Chondrocyte (in vitro differentiated cells): ENCODE measurements at places on chromosomes 16 and 17. TPM values are rescaled to one million over a fixed set of nuclear protein-coding genes. Genes with fewer than 3 reads are reported as not detected.

GRCh38 chr16:379961-380761 lies 1.6 kb downstream of the PGAP6 start:
- no peak overlapping the region for H3K27ac ChIP-seq
- H3K4me3 ChIP-seq, result peak overlapping the region; percentile 75
- peaks cover 20% of the 10 kb centered on the region for H3K4me1 ChIP-seq

- no peak overlapping the region for H3K27ac ChIP-seq
- no peaks in the 10 kb centered on the region for H3K27me3 ChIP-seq
- no peaks in the 10 kb centered on the region for H3K4me1 ChIP-seq
- DNase-seq, result no peak
- H3K4me3 ChIP-seq, result no peak overlapping the region
- peaks cover 48% of the 10 kb centered on the region for H3K36me3 ChIP-seq
Observed at GRCh38 chr16:8806272-8806983, 8.8 kb downstream of the PMM2 start.

DNA sequence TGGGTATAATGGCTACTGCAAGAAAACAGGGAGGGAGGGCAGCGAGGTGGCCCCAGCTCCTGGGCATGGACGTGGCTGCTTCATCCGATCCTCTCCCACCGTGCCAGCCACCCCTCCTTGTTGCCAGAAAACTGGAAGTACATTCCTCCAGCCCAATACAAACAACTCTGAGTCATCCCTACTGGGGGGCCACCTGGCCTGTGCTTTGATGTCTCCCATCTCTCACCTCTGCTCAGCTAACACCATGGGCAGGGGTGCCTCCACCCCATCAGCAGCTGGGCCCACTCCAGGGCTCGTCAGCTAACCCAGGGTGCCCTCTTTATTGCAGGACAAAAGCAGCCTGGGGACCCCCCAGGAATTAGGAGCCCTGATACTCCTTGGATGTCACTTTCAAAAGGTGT lies 2.0 kb downstream of the RHBDF2 start:
- H3K36me3 ChIP-seq, result no peaks in the 10 kb centered on the region
- no peak overlapping the region for H3K4me3 ChIP-seq
- no peak overlapping the region for H3K27ac ChIP-seq
- DNase-seq, result no peak

GRCh38 chr17:27564463-27564862 lies 66.5 kb upstream of the LGALS9 start:
- peaks cover 51% of the 10 kb centered on the region for H3K4me1 ChIP-seq
- no peak for DNase-seq
- no peaks in the 10 kb centered on the region for H3K27me3 ChIP-seq
- H3K4me3 ChIP-seq, result no peak overlapping the region

DNA sequence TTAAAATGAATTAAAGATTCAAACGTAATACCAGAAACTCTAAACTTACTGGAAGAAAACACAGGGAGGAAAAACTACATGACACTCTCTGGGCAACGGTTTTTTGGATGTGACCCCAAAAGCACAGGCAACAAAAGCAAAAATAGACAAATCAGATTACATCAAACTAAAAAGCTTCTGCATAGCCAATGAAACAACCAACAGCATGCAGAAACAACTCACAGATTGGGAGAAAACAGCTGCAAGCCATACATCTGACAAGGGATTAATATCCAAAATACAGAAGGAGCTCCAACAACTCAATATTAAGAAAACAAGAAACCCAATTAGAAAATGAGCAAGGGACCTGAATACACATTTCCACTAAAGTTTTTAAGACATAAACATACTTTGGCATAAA lies 69.2 kb upstream of the ALOX12 start:
- no peak for DNase-seq
- H3K27me3 ChIP-seq, result peaks cover 6% of the 10 kb centered on the region
- H3K4me1 ChIP-seq, result peaks cover 36% of the 10 kb centered on the region
- peaks cover 9% of the 10 kb centered on the region for H3K36me3 ChIP-seq

- no peak for DNase-seq
- peaks cover 20% of the 10 kb centered on the region for H3K27me3 ChIP-seq
- no peak overlapping the region for H3K4me3 ChIP-seq
- peaks cover 4% of the 10 kb centered on the region for H3K4me1 ChIP-seq
Observed at GRCh38 chr17:56633681-56634080, 40.2 kb downstream of the NOG start.

DNA sequence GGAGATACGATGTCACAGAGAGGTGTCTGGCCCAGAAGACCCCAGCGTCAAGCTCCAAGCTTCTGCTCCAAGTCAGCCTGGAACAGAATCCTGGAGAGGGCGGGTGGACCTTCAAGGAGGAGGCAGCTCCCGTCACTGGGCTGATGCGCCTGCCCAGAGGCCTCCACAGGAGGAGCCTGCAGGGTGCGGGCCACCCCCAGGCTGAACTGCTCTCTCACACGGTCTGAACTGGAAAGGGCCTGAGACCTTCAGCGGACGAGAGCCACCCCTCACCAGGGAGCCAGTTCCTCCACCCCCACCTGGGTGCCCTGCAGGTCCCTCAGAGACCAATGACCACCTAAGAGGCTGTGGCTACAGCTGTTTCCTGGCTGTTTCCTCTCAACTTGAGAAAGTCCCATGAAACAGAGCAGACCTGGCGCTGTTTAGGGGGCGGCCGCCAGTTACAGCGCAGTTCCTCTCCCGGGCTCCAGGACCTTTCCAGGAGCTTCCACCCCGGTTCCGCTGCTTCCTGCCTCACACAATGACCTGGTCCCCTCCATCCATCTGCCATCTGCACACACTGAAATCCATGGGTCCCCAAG lies 36.0 kb upstream of the KLHDC4 start:
- no peak overlapping the region for H3K4me3 ChIP-seq
- no peaks in the 10 kb centered on the region for H3K27me3 ChIP-seq
- H3K36me3 ChIP-seq, result no peaks in the 10 kb centered on the region
- DNase-seq, result no peak
- peaks cover 11% of the 10 kb centered on the region for H3K4me1 ChIP-seq

HAS3 gene
- 0.92 to 1.5 TPM (median 1.4 TPM) in 3 replicates for total RNA-seq

CPHXL2 gene
- not detected in 3 replicates for total RNA-seq

DNA sequence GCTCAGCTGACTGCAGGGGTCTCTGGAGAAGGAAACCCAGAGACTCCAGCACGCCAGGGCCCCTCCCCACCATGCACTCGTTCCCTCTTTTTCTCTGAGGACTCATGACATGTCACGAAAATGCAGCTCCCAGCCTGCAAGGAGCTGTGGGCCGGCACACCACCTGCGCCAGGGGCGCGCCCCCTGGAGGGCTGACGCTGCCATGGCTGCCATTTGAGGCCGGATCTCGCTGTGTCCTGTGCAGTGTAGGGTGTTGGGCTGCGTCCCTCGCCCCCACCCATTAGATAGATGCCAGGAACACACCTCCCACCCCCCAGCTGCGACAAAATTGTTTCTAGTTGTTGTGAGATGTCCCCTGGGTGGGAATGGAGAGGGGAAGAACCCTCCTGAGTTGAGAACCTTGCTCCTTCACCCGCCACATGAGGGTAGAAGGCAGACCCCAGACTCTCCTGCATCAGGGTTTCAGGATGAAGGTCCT lies 8.2 kb downstream of the SYNGR2 start:
- H3K27ac ChIP-seq, result no peak overlapping the region
- H3K27me3 ChIP-seq, result no peaks in the 10 kb centered on the region
- H3K36me3 ChIP-seq, result peaks cover 3% of the 10 kb centered on the region
- H3K4me3 ChIP-seq, result no peak overlapping the region

- peak overlapping the region; percentile 90 for H3K27ac ChIP-seq
- DNase-seq, result no peak
- no peak overlapping the region for H3K4me3 ChIP-seq
- H3K4me1 ChIP-seq, result peaks cover 46% of the 10 kb centered on the region
Observed at GRCh38 chr16:1688807-1689560, 10.9 kb downstream of the JPT2 start.

DNA sequence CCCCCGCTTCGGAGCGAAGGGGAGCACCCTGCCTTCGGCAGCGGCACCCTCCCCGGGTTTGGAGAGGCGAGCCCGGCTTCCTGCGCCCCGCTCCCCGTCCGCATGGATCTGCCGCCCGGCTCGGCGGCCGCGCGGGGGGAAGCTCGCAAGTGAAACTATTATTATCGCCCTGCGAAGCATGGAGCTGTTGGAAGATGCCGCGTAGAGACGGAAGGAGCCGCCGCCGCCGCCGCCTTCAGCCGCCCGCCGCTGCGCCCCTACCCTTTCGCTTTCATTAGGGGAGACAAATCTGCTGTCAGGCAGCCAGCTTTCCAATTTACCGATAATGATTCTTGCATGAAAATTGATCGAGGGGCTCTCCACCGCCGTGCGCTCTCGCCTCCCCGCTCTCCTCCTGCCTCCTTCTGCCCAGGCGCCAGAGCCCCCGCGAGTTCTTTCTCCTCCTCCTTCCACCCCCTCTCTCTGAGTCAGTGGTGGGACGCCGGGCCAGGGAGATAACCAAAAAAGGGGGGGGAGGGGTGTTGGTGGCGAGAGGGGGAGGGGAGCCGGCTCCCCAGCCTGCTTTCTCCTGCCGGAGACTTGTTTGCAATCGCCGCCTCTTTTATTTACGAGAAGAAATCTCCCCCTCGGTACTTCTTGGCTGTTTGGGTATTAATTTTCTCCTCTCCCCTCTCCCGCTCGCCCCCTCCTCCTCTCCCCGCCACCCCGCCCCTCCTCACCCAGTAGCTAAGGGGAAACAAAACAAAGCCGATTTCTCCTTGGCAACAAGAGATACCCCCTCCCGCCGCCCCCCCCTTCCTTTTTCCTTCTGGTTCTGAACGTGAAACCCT lies 58.0 kb upstream of the GSE1 start:
- H3K4me3 ChIP-seq, result peak overlapping the region; percentile 90
- no peaks in the 10 kb centered on the region for H3K27me3 ChIP-seq
- no peaks in the 10 kb centered on the region for H3K36me3 ChIP-seq
- H3K4me1 ChIP-seq, result peaks cover 41% of the 10 kb centered on the region

GRCh38 chr16:55499951-55500529 lies 8.8 kb upstream of the LPCAT2 start:
- no peaks in the 10 kb centered on the region for H3K27me3 ChIP-seq
- no peak for DNase-seq
- H3K4me1 ChIP-seq, result peaks cover 69% of the 10 kb centered on the region
- peaks cover 2% of the 10 kb centered on the region for H3K36me3 ChIP-seq
- peak overlapping the region; percentile 42 for H3K4me3 ChIP-seq
- H3K27ac ChIP-seq, result peak overlapping the region; percentile 98

- H3K4me1 ChIP-seq, result no peaks in the 10 kb centered on the region
- H3K36me3 ChIP-seq, result peaks cover 12% of the 10 kb centered on the region
- DNase-seq, result no peak
Observed at GRCh38 chr17:82917699-82918345, 78.0 kb upstream of the ZNF750 start.

DCTN5 gene
- total RNA-seq, result 65.9 to 69.8 TPM (median 68.0 TPM) in 3 replicates

PRSS8 gene
- not detected in 3 replicates for total RNA-seq

WFIKKN1 gene
- total RNA-seq, result 0.36 to 0.56 TPM (median 0.47 TPM) in 3 replicates

DNA sequence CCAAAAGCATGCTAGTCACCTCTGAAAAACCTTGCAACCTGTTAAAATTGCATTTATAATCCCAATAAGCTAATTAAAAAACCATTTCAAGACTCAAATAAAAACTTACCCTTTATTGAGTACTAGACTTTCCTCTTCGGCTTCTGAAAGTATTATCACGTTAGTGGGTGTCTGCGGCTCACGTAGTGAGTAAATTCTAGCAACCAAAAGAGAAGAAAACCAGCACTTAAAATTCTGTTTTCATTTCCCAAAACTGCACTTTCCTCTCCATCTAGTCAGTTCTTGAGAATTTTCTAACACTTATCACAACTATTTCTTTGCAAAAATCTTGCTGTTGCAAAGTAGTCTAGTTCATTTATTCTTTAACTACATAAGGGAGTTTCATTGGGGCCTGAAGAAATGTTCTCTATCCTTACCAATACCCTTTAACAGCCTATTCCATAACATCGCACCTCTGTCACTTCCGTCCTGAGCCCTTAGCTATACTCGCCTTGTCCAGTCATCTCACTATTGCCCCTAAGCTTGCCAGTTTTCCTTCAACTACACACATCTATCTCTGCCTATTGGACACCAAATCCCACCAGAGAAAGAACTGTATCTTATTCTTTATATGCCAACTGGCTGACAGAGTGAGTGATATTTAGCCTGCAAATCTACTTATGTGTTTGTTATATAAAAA lies 8.7 kb downstream of the NUP88 start:
- H3K36me3 ChIP-seq, result peaks cover 16% of the 10 kb centered on the region
- H3K4me1 ChIP-seq, result peaks cover 10% of the 10 kb centered on the region
- no peaks in the 10 kb centered on the region for H3K27me3 ChIP-seq
- no peak overlapping the region for H3K4me3 ChIP-seq

ASGR1 gene
- total RNA-seq, result 0.46 to 1.9 TPM (median 0.97 TPM) in 3 replicates

DNA sequence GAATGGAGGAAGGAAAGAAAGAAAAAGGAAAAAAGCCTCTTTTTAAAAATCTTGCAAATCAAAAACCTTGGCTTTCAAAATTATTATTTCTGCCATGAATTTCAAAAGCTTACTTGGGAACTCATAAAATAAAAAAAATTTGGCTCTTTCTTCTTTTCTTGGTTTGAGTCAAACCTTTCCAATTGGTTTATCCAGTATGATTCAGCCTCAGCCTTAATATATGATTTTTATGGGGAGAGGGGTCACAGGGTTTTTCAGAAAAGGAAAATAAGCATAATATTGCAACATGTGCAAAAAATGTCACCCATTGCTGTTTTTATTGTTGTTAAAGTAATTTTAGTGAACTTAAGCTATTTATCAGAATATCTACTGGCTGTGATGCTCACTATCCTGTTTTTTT lies 31.2 kb upstream of the HAPSTR1 start:
- H3K4me1 ChIP-seq, result peaks cover 8% of the 10 kb centered on the region
- no peaks in the 10 kb centered on the region for H3K27me3 ChIP-seq
- no peak for DNase-seq
- H3K27ac ChIP-seq, result no peak overlapping the region
- H3K36me3 ChIP-seq, result no peaks in the 10 kb centered on the region

- no peak for DNase-seq
- H3K4me3 ChIP-seq, result peak overlapping the region; percentile 64
- H3K27me3 ChIP-seq, result no peaks in the 10 kb centered on the region
- H3K4me1 ChIP-seq, result peaks cover 20% of the 10 kb centered on the region
- H3K27ac ChIP-seq, result peak overlapping the region; percentile 8
- no peaks in the 10 kb centered on the region for H3K36me3 ChIP-seq
Observed at GRCh38 chr17:21275579-21276263, 8.8 kb upstream of the MAP2K3 start.

GRCh38 chr17:58279016-58279711 lies 1.6 kb downstream of the MPO start:
- H3K4me1 ChIP-seq, result no peaks in the 10 kb centered on the region
- no peak overlapping the region for H3K27ac ChIP-seq
- no peak overlapping the region for H3K4me3 ChIP-seq

DNAH9 gene
- 0.37 to 0.73 TPM in 2 of 3 replicates, not detected in the other for total RNA-seq

C16orf96 gene
- 0.12 to 0.23 TPM in 2 of 3 replicates, not detected in the other for total RNA-seq

- no peaks in the 10 kb centered on the region for H3K4me1 ChIP-seq
- no peaks in the 10 kb centered on the region for H3K36me3 ChIP-seq
- H3K27ac ChIP-seq, result no peak overlapping the region
- no peak overlapping the region for H3K4me3 ChIP-seq
Observed at GRCh38 chr16:29745121-29745852, 503 bp downstream of the C16orf54 start.
